ENCODE measurements at places on chromosomes 7 and 10.

GRCh38 chr10:59913547-59914237, 7.3 kb upstream of the CCDC6 start:
- DNase-seq, result no peak

GRCh38 chr7:83796760-83797159, 147.8 kb upstream of the SEMA3E start:
- DNase-seq, result no peak

GRCh38 chr10:17607603-17608332, 9.4 kb downstream of the HACD1 start:
- DNase-seq, result no peak

GRCh38 chr7:131431289-131431688, 103.6 kb downstream of the MKLN1 start:
- no peak for DNase-seq

GRCh38 chr7:39414224-39415035, 151.8 kb upstream of the YAE1 start:
- DNase-seq, result peak; percentile 9

- DNase-seq, result no peak
Measured at GRCh38 chr10:16828701-16829175, 11.5 kb upstream of the RSU1 start.

DNA sequence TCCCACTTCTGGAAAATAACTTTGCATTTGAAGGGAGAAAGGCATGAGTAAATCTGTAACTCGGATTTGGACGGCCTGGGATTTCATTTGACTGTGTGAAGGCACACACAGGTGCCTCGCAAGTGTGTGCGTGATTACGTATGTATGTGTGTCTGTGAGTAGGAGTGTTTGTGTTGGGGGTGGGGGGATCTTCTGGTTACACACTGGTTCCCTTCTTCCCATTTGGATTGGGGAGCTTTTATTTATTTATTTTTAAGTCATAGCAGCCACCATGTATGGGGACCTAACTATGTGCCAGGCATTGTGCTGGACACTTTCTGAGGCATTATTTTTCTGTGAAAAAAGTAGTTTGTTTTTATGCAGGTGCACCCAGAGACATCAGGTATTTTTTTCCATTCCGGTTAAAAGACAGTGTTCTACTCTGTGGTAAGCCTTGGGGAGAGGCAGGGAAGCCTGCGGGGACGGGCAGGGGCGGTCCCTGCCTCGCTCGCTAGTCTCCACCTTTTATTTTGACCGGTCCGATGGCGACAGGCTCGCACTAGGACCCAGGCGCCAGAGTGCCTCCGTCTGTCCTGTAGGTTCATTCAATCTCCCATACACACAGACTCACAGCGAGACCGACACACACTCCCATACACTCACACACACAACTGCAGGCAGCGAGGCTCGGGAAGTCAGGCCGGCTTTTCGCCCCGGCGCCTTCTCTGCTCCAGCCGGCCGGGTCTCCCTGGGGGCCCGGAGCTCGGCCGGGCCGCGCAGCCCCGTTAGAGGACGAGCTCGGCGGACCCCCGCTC, at the start of gene MXI1:
Gene MXI1, plus strand, starts transcription at position 595 of the 794 bp plus-strand sequence. CDS start 204 bp downstream, outside the sequence.
- no peak for DNase-seq

GRCh38 chr7:97733276-97734161, 1.6 kb downstream of the TAC1 start:
- DNase-seq, result no peak

DNA sequence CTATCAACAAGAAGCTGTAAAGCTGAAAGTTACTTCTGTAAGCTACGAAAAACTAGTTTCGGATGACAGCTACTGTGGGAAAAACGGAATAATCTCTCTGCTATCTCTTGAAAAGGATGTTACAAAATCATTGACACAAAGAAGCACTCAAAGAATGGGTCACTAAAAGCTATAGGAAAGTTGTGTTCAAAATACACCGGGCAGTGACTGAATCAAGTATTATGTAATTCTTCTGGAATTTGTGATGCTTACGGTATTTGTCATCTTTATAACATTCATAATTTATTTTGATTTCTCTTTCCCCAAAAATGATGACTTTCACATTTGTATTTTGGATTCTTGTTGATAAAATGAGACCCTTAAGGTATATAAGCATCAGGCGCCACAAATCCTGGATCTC, 112.1 kb upstream of the KLF6 start:
- DNase-seq, result no peak

DNA sequence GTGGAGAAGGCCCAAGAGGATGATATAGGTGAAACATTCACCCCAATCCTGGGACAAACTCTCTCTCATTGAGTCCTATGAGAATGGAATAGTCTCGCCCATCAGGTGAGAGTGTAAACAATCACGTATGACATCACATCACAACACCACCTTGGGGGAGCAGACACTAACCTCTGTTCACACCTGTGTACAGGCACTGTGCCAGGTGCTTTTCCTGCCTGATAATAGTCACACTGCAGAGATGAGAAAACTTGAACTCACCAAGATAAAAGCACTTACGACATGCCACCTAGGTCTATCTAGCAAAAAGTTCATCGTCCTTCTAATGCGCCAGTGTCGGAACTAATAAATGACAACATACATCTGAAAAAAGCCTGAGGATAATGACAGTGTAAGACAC, 187.8 kb downstream of the FAM107B start:
- DNase-seq, result no peak

DNA sequence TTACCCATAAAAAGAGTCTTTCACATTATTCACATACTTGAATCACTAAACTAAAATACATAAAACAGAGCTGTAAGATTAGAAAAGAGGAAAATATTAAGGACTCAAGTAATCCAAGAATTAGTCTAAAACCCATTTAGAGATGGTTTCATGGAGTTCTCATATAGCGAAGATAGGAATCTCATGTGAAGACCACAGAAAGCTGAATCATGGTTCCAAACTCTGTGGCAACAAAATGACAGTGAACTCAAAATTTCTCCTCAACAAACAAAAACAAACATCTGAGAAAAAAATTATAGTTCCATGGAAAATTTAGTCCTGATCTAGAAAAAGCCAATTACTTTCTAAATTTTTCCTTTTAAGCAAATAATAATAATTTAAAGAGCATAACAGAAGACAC, 34.6 kb downstream of the BAZ1B start:
- DNase-seq, result no peak

DNA sequence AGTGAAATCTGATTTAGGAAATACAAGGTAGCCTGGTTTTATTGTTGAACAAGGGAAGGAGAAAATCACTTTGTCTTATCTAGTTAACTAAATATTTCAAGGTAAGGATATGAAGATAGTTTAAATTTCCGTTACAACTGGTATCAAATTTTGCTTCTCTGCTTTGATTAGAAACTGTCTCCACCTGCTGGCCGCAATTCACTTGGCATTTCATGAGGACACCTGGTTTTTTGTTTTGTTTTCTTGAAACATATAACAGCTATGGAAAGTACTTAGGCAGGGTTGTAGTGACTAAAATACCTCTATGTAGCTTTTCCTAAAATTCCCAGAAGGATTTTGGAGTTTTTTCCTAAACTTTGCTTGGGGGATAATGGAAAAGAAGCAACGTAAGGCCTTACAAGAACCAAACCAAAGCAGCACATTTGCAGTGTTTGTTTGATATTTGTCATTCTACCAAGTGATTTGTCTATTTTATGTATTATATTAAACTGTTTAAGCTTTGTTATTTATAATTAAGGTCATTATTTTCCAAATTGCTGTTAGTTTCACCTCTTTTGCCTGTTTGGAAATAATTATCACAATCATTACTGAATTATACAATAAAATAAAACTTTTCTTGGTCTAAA, 73.6 kb downstream of the AHCYL2 start:
- peak; percentile 13 for DNase-seq

GRCh38 chr10:31618541-31619291, 299.7 kb downstream of the ZEB1 start:
- DNase-seq, result no peak

GRCh38 chr10:110747609-110748464, 103.7 kb downstream of the RBM20 start:
- DNase-seq, result no peak

GRCh38 chr10:69103784-69104183, 15.9 kb downstream of the SRGN start:
- DNase-seq, result no peak

GRCh38 chr10:129968020-129968852, 4.2 kb upstream of the EBF3 start:
- no peak for DNase-seq

- DNase-seq, result no peak
Measured at GRCh38 chr10:126584836-126585235, 85.7 kb downstream of the C10orf90 start.

GRCh38 chr7:135206941-135207391, 4.4 kb downstream of the WDR91 start:
- DNase-seq, result no peak

- DNase-seq, result no peak
Measured at GRCh38 chr10:84743483-84743882, 415.1 kb downstream of the CCSER2 start.

- DNase-seq, result no peak
Measured at GRCh38 chr10:102322914-102323313, 72.6 kb upstream of the NFKB2 start.

- no peak for DNase-seq
Measured at GRCh38 chr10:7788639-7789286, 786 bp downstream of the ATP5F1C start.

GRCh38 chr7:92665926-92666325, 75.7 kb upstream of the FAM133B start:
- DNase-seq, result no peak

GRCh38 chr7:135342887-135343286, 109.2 kb downstream of the STRA8 start:
- DNase-seq, result no peak

DNA sequence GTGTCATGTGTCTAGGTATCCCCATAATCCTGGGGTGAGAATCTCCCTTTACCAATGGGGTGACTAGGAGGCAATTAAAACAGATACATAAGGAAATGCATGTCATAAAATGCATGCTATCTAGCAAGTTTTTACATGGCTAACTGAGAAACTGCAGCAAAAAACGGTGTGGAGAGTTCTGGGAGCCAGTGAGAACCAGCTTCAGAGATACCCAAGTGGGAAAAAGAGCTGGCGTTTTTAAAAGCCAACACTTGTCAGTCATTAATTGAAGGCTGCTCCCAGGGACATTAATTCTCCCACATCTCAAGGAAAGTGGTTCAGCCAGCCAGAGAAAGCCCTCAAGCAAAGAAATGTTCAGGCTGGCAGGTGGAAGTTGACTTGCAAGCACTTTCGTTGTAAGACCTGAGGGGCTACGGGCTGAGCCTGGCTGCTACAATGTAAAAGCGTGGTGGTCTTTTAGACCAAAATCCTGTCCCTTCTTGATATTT, 28.1 kb downstream of the ST8SIA6 start:
- no peak for DNase-seq

GRCh38 chr10:97744405-97745035, 7.6 kb downstream of the ZFYVE27 start:
- no peak for DNase-seq

- DNase-seq, result no peak
Measured at GRCh38 chr10:104711302-104711721, 70.2 kb downstream of the SORCS3 start.

DNA sequence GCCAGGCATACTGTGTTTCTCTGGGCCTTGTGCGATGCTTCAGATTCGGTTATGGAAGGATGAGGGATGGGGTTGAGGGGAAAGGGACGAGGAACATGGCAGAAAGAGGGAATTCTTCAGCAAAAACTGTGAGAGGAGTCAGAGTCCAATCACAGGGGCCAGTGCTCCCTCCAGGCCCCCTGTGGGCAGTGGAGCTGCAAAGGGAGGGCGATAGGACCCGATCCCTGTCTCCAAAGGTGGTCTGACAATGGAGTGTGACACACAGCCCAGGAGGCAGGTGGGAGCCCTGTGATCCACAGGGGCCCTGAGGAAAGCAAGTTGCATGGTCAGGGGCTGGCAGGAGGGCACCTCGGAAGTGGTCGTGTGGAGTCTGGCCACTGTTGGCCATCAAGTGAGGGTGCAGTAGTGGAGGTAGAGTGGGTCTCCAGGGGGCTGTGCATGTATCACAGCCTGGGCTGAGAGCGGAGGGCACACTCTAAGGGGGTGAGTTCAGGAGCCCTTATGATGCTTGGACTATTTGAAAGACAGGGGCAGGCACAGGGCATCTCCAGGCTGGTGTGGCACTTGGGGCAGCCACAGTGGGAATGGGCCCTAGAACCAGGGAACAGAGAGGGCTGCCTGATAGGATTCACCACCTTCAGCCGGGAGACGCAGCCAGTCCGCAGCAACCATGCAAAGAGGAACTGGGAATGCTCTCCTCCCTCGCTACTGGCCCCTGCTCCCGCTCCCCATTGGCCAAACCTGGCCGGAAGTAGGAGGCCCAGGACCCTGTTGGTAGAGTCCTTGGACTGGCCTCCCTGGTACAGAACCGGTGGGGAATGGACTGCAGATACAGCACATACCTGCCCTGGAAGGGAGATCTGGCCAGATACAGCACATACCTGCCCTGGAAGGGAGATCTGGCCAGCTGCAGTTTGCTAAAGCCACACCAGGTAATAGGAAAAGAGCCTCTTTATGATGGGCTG, 115.9 kb downstream of the ADCY1 start:
- no peak for DNase-seq

- no peak for DNase-seq
Measured at GRCh38 chr10:128993443-128993842, 473.6 kb upstream of the MGMT start.

GRCh38 chr7:66946545-66946944, 25.5 kb downstream of the TMEM248 start:
- no peak for DNase-seq

DNA sequence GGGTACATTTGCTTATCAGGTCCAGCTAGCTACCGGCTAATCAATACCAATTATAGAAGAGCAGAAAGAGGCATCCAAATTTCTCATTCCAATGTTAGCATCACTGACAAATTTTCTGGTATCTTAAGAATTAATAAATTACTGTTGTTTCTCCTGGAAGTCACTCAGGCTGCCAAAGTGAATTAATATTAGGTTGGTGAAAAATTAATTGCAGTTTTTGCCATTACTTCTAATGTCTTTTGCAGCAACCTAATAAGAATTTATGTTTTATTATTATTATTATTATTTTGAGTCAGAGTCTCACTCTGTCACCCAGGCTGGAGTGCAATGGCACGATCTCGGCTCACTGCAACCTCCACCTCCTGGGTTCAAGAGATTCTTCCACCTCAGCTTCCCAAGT, 979.9 kb downstream of the TYW1 start:
- DNase-seq, result no peak

- no peak for DNase-seq
Measured at GRCh38 chr10:29634764-29635625, at the start of gene SVIL. SVIL (minus strand) TSS chr10:29634971; CDS start chr10:29555058, 79,913 bp downstream.

- DNase-seq, result no peak
Measured at GRCh38 chr10:69965086-69965485, 87.6 kb upstream of the MACROH2A2 start.

Data from stimulated activated CD4-positive, alpha-beta T cell treated with anti-CD3 and anti-CD28 coated beads, TNF-alpha, amount 100 ng/mL, for 4 hours (primary cell).